ENCODE measurements at places on chromosomes 3 and 15. TPM values are rescaled to one million over a fixed set of nuclear protein-coding genes. Genes with fewer than 3 reads are reported as not detected.
A peak's percentile ranks its signal among the peaks of the same experiment; 100 is the strongest.

PIERCE2 gene
- 3.0 TPM for total RNA-seq

LRRC3B gene
- total RNA-seq = not detected

CFAP100 gene
- not detected for total RNA-seq

TUSC7 gene
- not detected for total RNA-seq

ATP10A gene
- total RNA-seq = 71.9 TPM

MED12L gene
- 1.4 TPM for total RNA-seq

WDR93 gene
- total RNA-seq = not detected

- H3K4me3 ChIP-seq = no peak overlapping the region
- peaks cover 11% of the 10 kb centered on the region for H3K27me3 ChIP-seq
- H3K36me3 ChIP-seq = no peaks in the 10 kb centered on the region
- no peak for DNase-seq
- H3K27ac ChIP-seq = no peak overlapping the region
Observed at GRCh38 chr3:28590860-28591259, 242.2 kb upstream of the AZI2 start.

DNA sequence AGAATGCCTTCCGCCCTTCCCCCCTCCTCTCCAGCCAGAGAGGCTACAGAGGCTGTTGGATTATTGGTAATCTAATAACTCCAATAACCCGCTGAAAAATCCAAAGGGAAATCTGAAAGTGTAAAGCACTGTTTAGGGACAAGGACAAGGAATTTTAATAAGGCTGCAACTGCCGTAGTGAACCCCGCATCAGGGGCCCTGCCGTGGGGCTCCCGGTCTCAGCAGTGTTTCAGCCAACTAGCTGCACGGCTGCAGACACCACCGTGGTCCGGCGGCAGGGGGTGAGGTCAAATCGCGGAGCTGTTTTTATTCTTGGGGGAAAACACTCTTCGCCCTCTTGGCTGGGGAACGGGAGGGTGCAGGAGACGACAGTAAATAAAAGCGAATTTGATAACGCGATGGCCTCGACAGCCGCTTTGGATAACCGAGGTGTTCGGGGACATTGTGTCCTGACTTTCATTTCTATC is 6.1 kb downstream of the BCL6 start:
- DNase-seq = no peak
- peak overlapping the region; percentile 100 for H3K27ac ChIP-seq
- H3K4me1 ChIP-seq = peaks cover 80% of the 10 kb centered on the region
- no peaks in the 10 kb centered on the region for H3K36me3 ChIP-seq
- no peaks in the 10 kb centered on the region for H3K27me3 ChIP-seq
- peak overlapping the region; percentile 94 for H3K4me3 ChIP-seq

DNA sequence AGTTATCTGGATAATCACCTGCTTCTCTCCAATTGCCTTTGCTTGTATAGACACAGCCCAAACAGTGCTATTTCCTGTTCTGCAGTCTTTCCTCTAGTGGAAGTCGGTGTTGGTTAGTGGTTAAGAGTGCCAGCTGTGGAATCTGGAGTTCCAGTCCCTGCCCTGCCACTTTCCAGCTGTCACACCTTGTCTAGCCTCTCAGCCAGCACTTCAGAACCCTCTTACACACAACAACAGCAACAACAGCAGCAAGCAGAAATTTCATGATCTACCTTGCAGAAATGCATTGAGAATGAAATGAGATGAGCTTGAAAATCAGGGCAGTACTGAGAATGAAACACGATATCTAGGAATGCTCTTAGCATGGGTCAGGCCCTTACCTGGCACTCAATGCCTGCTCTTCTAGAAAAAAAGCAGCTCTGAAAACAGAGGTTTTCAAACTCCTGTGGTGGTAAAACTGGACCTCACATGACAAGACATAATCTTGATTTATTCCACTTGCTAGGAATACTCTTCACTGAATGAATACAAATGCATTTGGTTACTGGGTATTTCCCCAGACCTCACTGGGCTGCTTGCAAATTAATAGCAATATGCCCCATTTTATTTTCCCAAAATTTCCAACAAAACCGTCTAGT is 3.3 kb upstream of the WNT5A start:
- peaks cover 23% of the 10 kb centered on the region for H3K4me1 ChIP-seq
- no peak overlapping the region for H3K27ac ChIP-seq
- H3K36me3 ChIP-seq = no peaks in the 10 kb centered on the region
- no peak overlapping the region for H3K4me3 ChIP-seq
- no peak for DNase-seq

GRCh38 chr3:10968401-10968800 is 24.1 kb upstream of the SLC6A1 start:
- H3K27me3 ChIP-seq = peaks cover 57% of the 10 kb centered on the region
- peaks cover 3% of the 10 kb centered on the region for H3K36me3 ChIP-seq
- peak overlapping the region; percentile 44 for H3K4me3 ChIP-seq

DNA sequence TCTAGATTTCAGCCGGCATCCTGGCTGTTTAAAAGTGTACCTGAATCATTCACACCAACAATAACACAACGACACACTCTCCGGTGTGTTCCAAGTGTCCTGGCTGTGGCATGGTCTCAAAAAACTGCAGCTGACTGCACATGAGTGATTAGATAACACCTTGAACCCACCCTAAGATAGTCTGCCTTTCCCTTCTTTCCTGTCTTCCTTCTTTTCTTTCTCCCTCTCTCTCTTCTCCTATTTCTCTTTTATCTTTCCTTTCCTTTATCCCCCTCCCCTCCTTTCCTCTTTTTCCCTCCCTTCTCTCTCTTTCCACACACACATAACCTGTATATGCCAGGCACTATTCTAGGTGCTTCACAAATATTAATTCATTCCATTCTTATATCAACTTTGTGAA is 1.2 kb upstream of the FAH start:
- peak overlapping the region; percentile 77 for H3K4me3 ChIP-seq
- no peaks in the 10 kb centered on the region for H3K27me3 ChIP-seq
- no peak for DNase-seq
- H3K4me1 ChIP-seq = peaks cover 14% of the 10 kb centered on the region
- no peaks in the 10 kb centered on the region for H3K36me3 ChIP-seq

DNA sequence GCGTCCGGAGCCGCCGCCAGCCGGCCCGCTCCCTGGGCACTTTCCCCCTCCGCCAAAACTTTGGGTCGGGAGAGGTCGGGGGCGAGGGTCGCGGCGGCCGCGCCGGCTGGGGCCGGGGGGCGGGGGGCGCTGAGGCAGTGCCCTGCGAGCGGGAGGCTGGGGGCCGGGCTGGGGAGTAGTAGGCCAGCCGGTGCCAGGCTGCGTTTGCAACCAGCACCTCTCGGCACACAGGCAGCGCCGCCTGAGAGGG is 452 bp downstream of the BBX start:
- peaks cover 23% of the 10 kb centered on the region for H3K4me1 ChIP-seq
- H3K27ac ChIP-seq = peak overlapping the region; percentile 94
- no peaks in the 10 kb centered on the region for H3K27me3 ChIP-seq
- peaks cover 11% of the 10 kb centered on the region for H3K36me3 ChIP-seq
- peak; percentile 88 for DNase-seq
- H3K4me3 ChIP-seq = peak overlapping the region; percentile 88

DNA sequence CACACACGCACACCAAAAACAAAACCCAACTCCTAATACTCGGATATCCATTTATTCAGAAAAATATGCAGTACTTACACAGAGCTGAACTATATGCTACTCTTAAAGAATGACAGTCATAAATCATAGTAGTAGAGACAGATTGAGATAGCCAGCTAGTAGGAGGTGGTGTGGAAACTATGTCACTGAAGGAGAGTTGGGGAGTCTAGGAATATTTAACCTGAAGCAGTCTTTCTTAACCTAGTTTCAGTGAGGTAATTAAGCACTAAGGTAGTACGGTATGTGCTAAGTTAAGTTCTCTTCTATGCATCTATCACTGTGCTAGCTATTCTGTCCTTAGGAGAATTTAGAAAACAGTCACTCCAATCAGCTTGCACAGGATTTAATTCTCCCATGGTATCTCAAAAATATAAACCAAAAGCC is 54.2 kb downstream of the ANKRD28 start:
- DNase-seq = no peak
- H3K27ac ChIP-seq = peak overlapping the region; percentile 33
- peaks cover 17% of the 10 kb centered on the region for H3K4me1 ChIP-seq

- no peak overlapping the region for H3K4me3 ChIP-seq
- no peak overlapping the region for H3K27ac ChIP-seq
- H3K4me1 ChIP-seq = no peaks in the 10 kb centered on the region
- peaks cover 40% of the 10 kb centered on the region for H3K27me3 ChIP-seq
Observed at GRCh38 chr15:69661871-69662644, 209.4 kb downstream of the RPLP1 start.

DNA sequence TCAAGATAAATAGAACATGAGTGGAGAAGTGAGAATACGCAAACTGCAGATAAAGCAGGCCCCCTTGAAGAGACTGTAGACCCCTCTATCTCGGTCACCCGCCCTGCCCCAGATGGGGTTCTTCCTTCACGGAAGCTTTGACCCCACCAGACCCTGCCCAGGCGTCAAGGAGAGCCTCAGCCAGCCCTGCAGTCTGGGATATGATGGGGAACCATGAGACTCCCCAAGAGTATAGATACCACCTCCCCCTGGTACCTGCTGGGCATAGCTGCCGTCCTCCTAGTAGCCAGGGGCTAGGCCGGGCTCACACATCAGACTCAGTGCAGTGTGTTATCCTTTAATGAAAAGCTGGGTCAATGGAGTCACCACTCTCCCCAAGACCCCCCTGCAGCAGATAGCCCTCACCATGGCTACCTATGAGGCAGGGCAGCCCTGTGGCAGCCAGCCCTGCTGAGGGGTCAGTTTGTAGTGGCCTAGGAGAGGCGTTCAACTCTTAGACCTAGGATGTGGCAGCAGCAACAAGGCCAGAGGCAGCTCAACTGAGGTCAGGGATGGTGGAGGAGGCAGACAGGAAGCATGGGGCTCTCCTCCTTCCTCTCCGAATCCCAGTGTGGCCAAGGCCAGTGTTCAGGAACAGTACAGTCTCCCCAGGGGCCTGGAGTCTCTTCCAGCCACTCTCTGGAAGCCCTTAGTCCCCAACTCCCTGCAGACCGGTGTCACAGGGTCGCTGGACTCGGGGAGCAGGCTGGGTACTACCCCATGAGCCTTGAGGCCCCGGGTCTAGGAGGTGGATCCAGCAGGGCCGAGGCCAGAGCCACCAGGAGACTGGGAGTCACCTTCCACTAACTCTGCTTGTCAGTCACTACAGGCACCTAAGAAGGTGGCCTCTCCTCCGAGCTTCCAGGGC is 26.1 kb downstream of the PLXNB1 start:
- peaks cover 24% of the 10 kb centered on the region for H3K36me3 ChIP-seq
- peaks cover 25% of the 10 kb centered on the region for H3K4me1 ChIP-seq
- H3K27me3 ChIP-seq = no peaks in the 10 kb centered on the region

DNA sequence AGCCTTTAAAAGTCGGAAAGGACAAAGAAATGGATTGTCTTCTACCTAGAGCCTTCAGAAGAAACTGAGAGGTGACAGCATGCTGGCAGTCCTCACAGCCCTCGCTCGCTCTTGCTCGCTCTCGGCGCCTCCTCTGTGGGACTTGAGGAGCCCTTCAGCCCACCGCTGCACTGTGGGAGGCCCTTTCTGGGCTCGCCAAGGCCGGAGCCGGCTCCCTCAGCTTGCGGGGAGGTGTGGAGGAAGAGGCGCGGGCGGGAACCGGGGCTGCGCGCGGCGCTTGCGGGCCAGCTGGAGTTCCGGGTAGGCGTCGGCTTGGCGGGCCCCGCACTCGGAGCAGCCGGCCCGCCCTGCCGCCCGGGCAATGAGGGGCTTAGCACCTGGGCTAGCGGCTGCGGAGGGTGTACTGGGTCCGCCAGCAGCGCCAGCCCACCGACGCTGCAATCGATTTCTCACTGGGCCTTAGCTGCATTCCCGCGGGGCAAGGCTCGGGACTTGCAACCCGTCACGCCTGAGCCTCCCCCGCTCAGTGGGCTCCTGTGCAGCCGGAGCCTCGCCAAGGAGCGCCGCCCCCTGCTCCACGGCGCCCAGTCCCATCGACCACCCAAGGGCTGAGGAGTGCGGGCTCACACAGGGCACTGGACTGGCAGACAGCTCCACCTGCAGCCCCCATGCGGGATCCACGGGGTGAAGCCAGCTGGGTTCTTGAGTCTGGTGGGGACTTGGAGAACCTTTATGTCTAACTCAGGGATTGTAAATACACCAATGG is 953.8 kb upstream of the GBE1 start:
- no peak overlapping the region for H3K4me3 ChIP-seq
- H3K36me3 ChIP-seq = no peaks in the 10 kb centered on the region
- H3K27me3 ChIP-seq = no peaks in the 10 kb centered on the region
- DNase-seq = no peak
- no peaks in the 10 kb centered on the region for H3K4me1 ChIP-seq

- no peaks in the 10 kb centered on the region for H3K36me3 ChIP-seq
- peak; percentile 91 for DNase-seq
- H3K27ac ChIP-seq = peak overlapping the region; percentile 95
Observed at GRCh38 chr3:114624571-114625181, 330.8 kb downstream of the TIGIT start.

GRCh38 chr3:79162653-79163052 is 605.1 kb downstream of the ROBO1 start:
- no peak for DNase-seq
- no peak overlapping the region for H3K27ac ChIP-seq
- no peaks in the 10 kb centered on the region for H3K27me3 ChIP-seq
- no peak overlapping the region for H3K4me3 ChIP-seq
- H3K4me1 ChIP-seq = peaks cover 4% of the 10 kb centered on the region

DNA sequence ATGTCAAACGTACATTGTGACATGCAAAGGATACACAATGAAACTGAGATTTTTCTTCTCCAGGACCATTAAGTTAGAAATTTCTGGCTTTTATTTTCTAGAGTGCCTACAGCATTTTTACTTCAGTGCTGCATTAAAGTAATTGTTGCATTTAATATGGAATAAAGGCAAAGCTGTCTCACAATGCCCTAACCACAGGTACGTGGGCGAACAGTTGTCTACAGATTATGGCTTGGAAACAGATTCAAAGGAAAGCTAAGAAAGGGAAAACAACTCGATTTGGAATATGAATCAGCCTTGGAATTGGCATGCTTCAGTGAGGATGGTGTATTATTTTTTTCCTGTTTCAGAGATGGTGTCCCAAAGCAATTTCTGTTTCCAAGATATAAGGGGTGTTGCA is 79.1 kb upstream of the TUSC7 start:
- H3K4me3 ChIP-seq = no peak overlapping the region
- no peaks in the 10 kb centered on the region for H3K4me1 ChIP-seq
- H3K36me3 ChIP-seq = no peaks in the 10 kb centered on the region
- no peak overlapping the region for H3K27ac ChIP-seq

DNA sequence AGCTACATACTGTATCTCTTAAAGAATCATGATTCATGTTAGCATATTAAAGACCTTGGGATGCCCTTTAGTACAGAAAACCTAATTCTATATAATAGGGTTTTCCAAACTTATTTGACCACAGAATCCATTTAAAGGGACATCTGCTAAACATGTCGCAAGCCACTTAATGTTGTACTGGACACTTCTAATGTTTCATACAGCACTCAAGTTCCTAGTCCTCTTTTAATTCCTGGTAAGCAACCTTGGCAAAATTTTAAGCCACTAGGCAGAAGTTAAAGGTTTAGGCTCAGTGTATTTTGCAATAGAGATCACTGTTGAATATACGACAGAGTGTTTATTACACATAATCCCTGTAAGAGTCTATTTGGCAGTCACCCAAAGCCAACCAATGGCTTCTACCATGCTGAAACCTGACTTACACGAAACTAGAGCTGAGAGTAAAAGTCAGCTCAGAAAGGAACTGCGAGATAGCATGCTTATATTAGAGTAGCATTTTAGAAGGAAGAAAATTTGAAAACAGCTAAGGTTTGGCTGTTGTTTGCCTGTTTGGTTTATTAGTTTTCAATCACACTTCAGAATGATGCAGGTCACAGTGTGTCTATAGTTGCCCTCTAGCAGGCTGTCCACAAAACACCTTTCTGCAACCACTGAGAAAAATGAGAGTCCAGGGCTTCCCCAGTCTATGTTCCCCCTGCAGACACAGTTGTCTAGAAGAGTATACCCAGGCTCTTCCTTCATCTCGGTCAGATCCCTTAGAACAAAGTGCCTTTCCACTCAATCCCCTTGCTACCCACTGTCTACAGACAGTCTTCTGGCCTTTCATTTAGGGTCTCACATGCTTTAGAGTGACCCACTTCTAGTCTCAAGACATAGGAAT is 104.4 kb downstream of the FMN1 start:
- no peak overlapping the region for H3K27ac ChIP-seq
- H3K36me3 ChIP-seq = no peaks in the 10 kb centered on the region
- H3K4me3 ChIP-seq = no peak overlapping the region
- no peaks in the 10 kb centered on the region for H3K27me3 ChIP-seq
- H3K4me1 ChIP-seq = peaks cover 46% of the 10 kb centered on the region

Data from osteocyte (in vitro differentiated cells).